ENCODE measurements at places on chromosomes 12 and 14. TPM values are rescaled to one million over a fixed set of nuclear protein-coding genes. Genes with fewer than 3 reads are reported as not detected.
A peak's percentile ranks its signal among the peaks of the same experiment; 100 is the strongest.

DNA sequence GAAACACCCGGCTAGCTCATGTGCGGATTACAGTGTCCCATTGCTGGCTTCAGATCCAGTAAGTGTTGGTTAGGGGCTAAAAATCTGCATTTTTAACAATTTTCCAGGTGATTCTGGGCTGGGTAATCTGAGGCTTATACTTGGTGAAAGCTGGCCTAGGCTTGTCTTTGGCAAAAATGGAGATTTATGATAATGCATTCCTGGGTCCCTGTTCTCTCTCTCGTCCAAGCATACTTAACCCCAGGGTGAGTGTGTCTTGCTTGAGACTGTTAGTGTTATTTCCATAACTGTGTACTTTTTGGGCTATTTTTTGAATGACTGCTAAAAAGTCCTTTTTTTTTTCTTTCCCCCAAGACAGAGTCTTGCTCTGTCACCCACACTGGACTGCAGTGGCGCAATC is 43.2 kb downstream of the SNAPC1 start:
- no peak for DNase-seq
- H3K36me3 ChIP-seq: no peaks in the 10 kb centered on the region
- H3K4me3 ChIP-seq: no peak overlapping the region
- H3K4me1 ChIP-seq: peaks cover 8% of the 10 kb centered on the region
- H3K27ac ChIP-seq: no peak overlapping the region
- H3K27me3 ChIP-seq: no peaks in the 10 kb centered on the region

DNA sequence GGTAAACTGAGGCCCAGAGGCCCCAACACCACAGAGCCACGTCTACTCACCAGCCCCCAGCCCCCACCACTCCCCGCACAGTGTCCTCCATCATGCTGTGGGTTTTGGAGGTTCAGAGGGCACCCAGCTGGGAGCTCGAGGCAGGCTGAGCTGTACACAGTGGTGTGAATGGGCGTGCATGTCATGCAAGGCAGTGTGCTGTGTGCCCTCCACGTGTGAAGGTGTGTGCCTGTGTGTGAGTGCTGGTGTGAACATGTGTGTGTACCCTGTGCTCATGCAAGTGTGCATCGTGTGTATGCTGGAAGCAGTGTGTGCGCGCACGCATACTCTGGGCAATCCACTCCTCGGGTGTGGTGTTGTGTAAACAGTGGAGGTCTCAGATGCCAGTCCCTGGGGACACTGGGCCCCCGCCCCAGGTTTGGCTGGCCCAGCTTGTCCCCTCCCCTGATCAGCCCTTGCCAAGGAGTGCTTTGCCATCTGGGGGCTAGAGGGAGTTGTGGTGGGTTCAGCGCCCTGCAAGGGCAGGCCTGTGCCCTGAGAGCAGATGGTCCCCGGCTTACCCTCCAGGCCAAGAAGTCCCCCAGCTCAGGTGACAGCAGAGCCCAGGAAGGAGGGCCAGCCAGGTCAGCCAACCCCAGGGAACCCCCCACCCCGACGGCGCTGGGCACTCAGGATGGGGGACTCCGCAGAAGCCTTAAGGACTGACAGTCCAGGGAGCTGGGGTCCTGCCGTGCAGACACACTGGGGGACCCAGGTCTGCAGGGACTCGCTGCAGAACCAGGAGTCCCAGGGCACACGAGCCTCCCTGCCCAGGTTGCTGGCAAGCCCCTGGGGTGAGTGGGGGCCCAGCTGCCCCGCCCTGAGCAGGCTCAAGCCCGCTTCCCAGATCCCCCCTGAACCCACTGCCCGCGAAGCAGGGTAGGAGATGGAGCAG is 23.8 kb upstream of the GPR132 start:
- DNase-seq: no peak
- no peak overlapping the region for H3K4me3 ChIP-seq
- H3K27ac ChIP-seq: no peak overlapping the region
- peaks cover 28% of the 10 kb centered on the region for H3K4me1 ChIP-seq
- H3K27me3 ChIP-seq: peaks cover 2% of the 10 kb centered on the region

- no peak overlapping the region for H3K27ac ChIP-seq
- H3K4me1 ChIP-seq: peaks cover 12% of the 10 kb centered on the region
- H3K27me3 ChIP-seq: no peaks in the 10 kb centered on the region
- peak overlapping the region; percentile 73 for H3K4me3 ChIP-seq
Measured at GRCh38 chr12:89706986-89707702, 1.5 kb downstream of the ATP2B1 start.

The HOXC13 gene
- polyA plus RNA-seq: not detected

The LRCOL1 gene
- 1.5 TPM for polyA plus RNA-seq

The GDF3 gene
- 3.1 TPM for polyA plus RNA-seq

- H3K4me3 ChIP-seq: no peak overlapping the region
- DNase-seq: no peak
- H3K27ac ChIP-seq: no peak overlapping the region
- H3K27me3 ChIP-seq: no peaks in the 10 kb centered on the region
Measured at GRCh38 chr12:65367396-65367795, 88.9 kb downstream of the MSRB3 start.

GRCh38 chr12:88132392-88132791 is 9.5 kb downstream of the CEP290 start:
- no peaks in the 10 kb centered on the region for H3K4me1 ChIP-seq
- H3K4me3 ChIP-seq: no peak overlapping the region
- H3K36me3 ChIP-seq: no peaks in the 10 kb centered on the region

The SLC17A8 gene
- polyA plus RNA-seq: not detected

GRCh38 chr14:50523271-50524041 is 8.9 kb downstream of the MAP4K5 start:
- peaks cover 40% of the 10 kb centered on the region for H3K4me1 ChIP-seq
- H3K36me3 ChIP-seq: no peaks in the 10 kb centered on the region
- H3K27ac ChIP-seq: no peak overlapping the region
- no peak for DNase-seq
- no peak overlapping the region for H3K4me3 ChIP-seq

GRCh38 chr12:104662908-104663307 is 206.2 kb downstream of the CHST11 start:
- H3K27ac ChIP-seq: no peak overlapping the region
- no peaks in the 10 kb centered on the region for H3K27me3 ChIP-seq
- H3K4me1 ChIP-seq: no peaks in the 10 kb centered on the region

The ANKS1B gene
- not detected for polyA plus RNA-seq

DNA sequence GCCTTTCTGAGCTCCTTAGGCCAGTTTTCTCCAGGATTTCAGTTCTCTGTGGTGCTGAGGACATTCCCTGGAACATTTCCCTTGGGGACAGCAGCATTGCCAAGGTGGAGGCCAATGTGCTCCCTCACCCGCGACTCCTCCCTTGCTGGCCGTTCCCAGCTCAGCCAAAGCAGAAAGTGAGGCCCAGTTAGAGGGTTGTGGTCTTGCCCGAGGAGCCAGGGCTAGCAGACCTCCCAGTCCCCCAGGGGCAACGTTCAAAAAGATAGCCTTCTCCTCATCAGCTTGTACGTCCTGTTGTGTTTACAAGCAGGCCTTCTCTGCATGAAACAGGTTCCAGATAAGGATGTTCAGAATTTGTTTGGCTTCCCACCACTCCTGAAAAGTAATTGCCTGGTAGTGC is 78.4 kb downstream of the SSPN start:
- peak overlapping the region; percentile 93 for H3K27ac ChIP-seq
- H3K27me3 ChIP-seq: no peaks in the 10 kb centered on the region
- no peaks in the 10 kb centered on the region for H3K36me3 ChIP-seq
- peaks cover 34% of the 10 kb centered on the region for H3K4me1 ChIP-seq

DNA sequence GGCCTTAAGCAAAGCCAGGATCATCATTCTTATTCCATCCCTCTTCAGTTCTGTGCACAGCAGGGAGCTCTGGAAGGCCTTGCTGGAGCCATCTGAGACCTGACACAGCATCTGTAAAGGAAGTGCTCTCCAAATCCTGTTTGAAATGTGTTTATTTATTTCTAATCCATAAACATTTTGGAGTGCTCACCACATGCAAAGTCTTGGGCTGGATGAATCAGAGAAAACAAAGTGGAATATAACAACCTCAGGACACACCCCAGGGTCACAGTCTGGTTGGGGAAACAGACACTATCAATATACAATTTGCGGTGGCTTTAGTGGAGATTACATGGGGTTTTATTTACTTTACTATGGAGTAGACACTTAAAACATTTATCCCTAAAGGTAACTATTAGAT is 54.3 kb downstream of the BMP4 start:
- H3K27me3 ChIP-seq: no peaks in the 10 kb centered on the region
- H3K4me1 ChIP-seq: no peaks in the 10 kb centered on the region
- no peak for DNase-seq
- H3K27ac ChIP-seq: no peak overlapping the region
- no peaks in the 10 kb centered on the region for H3K36me3 ChIP-seq

The GALNT16 gene
- 0.51 TPM for polyA plus RNA-seq

DNA sequence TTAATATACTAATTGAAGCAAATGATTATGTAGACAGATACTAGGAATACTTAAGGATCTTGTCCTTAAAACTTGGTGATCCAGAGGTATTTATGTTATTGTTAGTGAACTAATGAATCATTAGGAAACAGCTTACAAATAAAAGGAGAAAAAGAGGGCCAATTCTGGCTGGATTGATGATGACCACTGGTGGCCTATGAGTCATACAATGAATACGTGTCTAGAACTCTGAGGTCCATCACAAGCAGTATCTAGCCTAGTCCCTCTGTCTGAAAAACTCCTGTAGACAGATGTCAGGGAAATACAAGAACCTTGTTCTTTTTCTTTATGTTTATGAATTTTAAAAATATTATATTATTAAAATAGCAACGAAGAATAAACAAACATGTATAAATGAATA is 51.7 kb upstream of the RTL1 start:
- H3K4me3 ChIP-seq: no peak overlapping the region
- peaks cover 7% of the 10 kb centered on the region for H3K4me1 ChIP-seq
- H3K27me3 ChIP-seq: no peaks in the 10 kb centered on the region

The TAS2R8 gene
- not detected for polyA plus RNA-seq

GRCh38 chr12:115440438-115440837 is 756.5 kb upstream of the TBX3 start:
- no peaks in the 10 kb centered on the region for H3K4me1 ChIP-seq
- H3K27me3 ChIP-seq: no peaks in the 10 kb centered on the region
- H3K27ac ChIP-seq: no peak overlapping the region
- DNase-seq: no peak

The LALBA gene
- polyA plus RNA-seq: not detected

GRCh38 chr14:60632777-60633176 is 16.5 kb downstream of the SIX1 start:
- H3K27ac ChIP-seq: no peak overlapping the region
- no peaks in the 10 kb centered on the region for H3K36me3 ChIP-seq
- no peak overlapping the region for H3K4me3 ChIP-seq
- DNase-seq: no peak

DNA sequence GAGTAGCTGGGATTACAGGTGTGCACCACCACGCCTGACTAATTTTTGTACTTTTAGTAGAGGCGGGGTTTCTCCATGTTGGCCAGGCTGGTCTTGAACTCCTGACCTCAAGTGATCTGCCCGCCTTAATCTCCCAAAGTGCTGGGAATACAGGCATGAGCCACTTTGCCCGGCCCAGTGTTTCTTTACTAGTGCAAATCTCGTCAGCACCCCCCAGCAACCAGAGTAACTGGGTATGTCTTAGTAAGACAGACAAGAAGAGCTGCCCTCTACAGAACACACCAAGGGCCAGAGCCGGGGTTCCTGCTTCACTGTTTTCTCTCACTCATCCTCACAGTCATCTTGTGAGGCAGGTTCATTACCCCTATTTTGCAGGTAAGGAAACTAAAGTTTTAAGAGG is 78.5 kb upstream of the GPR68 start:
- DNase-seq: no peak
- no peaks in the 10 kb centered on the region for H3K36me3 ChIP-seq
- H3K27ac ChIP-seq: peak overlapping the region; percentile 82
- no peak overlapping the region for H3K4me3 ChIP-seq

DNA sequence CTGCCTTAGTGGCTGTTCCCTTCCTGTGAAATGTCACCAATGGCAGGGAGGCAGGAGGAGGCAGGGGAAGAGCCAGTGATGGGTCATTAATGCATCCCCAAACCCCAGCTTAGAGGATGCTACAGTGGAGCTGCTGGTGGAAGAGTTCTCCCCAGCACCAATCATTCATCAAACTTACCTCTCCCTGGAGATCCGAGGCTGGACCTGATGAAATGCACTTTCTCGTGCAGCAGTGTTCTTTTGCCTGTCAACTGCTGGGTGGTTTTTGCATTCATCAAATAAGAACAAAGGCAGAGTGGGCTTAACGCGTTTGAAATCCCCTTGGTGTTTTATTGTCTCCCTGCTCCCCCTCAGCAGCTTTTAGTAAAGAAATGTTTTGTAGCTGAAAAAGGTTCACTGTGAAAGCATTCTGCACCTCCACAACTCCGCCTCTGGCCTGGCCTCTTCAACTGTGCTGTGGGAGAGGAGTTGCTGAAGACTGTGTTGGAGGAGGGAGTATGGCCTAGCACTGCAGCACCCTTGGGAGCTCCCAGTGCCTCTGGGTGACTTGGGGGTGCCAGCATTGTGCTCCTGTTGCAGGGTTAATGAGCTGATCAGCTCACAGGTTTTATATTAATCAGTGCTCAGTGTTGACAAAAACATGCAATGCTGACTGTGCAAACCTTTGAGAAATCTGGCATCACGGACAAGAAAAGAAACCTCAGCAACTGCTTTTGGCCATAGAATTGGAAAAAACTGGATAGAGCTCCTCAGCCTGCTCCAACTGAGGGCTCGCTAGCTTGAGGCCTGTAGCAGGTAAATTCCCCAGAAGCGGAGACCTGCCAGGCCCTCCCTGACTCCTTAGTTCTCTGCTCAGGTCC is 14.4 kb downstream of the TSPAN9 start:
- no peaks in the 10 kb centered on the region for H3K27me3 ChIP-seq
- no peaks in the 10 kb centered on the region for H3K4me1 ChIP-seq
- no peak overlapping the region for H3K4me3 ChIP-seq
- DNase-seq: no peak
- H3K27ac ChIP-seq: no peak overlapping the region
- peaks cover 12% of the 10 kb centered on the region for H3K36me3 ChIP-seq

The NFE2 gene
- polyA plus RNA-seq: not detected

The ANKRD33 gene
- 0.92 TPM for polyA plus RNA-seq

DNA sequence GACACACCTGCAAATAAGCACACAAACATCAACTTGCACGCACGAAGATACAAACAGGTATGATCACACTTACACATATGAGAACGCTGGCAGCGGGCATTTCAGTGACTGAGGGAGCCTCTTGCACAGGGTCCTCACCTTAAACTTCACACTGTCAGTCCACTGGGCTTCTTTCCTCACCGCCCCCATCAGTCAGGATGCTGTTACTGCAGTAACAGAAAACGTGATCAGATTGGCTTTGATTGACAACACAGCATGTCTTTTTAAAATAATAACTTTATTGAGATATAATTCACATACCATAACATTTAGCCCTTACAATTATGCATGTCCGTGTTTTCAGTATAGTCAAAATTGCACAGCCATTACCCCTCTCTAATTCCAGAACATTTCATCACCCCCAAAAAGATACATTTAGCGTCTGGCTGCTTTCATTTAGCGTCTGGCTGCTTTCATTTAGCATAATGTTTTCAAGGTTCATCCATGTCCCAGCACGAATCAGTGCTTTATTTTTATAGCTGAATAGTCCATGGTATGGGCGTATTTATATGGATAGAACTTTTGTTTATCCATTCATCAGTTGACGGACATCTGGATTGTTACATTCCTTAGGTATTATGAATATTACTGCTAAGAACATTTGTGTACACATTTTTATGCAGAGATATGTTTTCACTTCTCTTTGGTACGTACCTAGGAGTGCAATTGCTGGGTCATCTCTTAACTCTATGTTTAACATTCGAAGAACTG is 8.4 kb downstream of the CCDC197 start:
- DNase-seq: no peak

The CPNE6 gene
- not detected for polyA plus RNA-seq
